Kidney epithelial cell (primary cell): ENCODE measurements at places on chromosomes 2 and 18.

GRCh38 chr18:58254873-58255511 is 211.0 kb downstream of the NEDD4L start:
- peak; percentile 55 for DNase-seq

- DNase-seq, result no peak
These were observed 47.9 kb upstream of the RAB27B start for GRCh38 chr18:54780285-54780861.

DNA sequence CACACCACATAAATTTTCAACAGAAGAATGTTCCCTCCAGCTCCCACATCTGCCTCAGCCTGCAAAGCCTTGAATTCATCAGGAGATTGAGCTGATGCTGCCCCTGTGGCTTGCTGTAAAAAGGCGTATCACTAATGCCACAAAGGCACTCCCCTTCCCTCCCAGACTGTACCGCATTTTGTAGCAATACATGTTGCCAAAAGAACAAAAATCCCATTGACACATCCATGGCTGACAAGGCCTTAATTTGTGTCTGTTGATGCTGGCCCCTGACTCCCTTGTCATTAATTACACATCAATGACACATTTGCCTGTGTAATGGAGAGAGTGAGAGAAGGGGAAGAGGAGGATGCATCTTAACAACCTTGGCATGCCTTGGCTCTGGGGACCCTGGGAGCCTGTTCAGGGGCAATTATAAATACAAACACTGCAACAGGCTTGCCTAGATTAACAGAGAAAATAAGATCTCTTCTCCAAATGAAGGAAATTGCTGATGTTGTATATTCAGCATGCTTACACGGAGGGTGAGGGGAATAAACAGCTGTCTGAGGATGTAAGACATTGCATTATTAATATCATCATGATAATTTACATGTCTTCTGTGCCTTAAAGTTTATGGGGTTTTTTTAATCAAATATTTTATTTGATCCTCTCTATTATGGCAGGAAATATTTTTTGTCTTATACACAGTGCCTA is 264.0 kb downstream of the SUCLG1 start:
- DNase-seq, result no peak

DNA sequence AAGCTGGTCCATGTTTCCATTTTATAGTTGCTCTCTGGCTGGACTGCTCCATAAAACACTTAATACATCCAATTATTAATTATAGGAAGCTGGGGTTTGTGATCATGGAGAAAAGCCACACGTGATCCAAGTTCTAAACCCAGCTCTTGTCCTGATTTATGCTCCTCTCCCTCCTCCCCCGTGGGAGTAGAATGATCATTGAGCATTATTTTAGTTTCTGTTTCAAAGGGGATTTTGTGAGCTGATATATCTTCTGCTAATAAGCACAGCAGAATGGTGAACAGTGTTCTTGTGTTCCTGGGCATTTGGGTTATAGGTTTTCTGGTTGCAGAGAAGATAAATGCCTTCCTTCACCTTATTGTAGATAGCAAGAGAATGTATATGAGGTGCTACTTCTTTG is 135.7 kb upstream of the TMEM200C start:
- no peak for DNase-seq

GRCh38 chr2:227221120-227221519 is 56.7 kb downstream of the COL4A3 start:
- no peak for DNase-seq

- DNase-seq, result no peak
These were observed 40.5 kb downstream of the RBKS start for GRCh38 chr2:27849558-27850205.

GRCh38 chr2:55721596-55722215 is 28.1 kb upstream of the PNPT1 start:
- no peak for DNase-seq

GRCh38 chr18:36012891-36013290 is 40.4 kb downstream of the RMP24 start:
- DNase-seq, result no peak

DNA sequence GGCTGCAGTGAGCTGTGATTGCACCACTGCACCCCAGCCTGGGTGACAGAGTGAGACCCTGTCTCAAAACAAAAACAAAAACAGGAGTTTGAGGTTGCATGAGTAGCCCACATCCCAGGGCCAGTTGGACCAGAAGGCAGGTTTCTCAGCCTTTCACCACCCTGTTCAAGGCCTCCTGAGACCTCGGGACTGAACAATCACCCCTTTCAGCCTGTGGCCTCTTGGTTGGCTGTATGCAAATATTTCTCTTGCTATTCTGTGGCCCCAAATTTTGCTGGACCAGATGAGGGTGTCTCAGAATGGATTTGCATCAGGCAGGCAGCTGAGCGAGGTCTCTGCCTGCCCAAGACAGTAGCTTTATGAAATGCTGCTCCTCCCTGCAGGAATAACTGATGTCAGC is 56.9 kb downstream of the DPYSL5 start:
- DNase-seq, result no peak

DNA sequence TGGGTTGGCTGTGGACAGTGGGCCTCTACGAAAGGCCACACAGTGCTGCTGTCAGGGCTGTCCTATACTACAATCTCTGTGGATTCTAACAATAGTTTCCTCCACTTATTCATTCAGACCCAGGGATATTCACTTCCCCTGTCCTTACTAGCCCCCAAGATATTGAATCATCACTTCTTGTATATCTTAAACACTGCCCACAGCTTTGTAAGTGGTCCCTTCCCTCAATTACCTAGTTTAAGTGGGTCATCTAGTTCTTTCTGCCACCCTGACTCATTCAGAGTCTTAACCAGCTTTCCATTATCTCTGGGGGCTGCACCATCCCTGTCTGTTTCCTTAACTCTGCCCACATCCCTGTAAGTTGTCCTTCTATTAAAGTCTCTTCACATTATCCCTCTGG is 69.2 kb downstream of the CD28 start:
- no peak for DNase-seq

DNA sequence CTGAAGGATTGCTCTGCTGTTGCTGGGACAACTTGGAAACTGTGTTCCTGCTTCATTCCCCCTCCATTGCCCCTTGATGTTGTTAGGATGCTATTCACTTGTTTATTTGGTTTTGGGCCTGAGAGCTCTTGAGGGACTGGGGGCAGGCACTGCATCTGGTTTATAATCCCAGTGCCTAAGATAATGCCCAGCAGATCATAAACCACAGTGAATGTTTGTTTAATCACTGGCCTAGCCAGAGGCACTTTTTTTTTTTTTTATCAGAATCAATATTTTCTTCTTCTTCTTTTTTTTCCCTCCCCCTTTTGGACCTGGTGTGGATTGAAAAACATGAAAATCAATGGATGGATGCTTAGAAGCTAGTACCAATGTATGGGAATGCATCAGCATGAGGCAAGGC is 38.1 kb downstream of the KCNS3 start:
- DNase-seq, result no peak

DNA sequence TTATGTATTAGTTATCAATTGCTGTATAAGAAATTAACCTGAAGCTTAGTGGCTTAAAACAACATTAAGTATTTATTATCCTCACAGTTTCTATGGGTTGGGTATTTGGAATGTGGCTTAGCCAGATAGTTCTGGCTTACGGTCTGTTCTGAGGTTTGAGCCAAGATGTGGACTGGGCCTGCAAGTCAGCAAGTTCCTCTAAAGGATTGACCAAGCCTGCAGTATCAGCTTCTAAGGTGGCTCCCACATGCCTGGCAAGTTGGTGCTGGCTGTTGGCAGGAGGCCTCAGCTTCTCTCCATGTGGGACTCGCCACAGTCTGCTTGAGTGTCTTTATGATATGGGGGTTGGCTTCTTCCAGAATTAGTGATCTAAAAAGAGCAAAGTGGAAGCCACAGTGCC is 45.0 kb upstream of the TCF4 start:
- DNase-seq, result no peak

DNA sequence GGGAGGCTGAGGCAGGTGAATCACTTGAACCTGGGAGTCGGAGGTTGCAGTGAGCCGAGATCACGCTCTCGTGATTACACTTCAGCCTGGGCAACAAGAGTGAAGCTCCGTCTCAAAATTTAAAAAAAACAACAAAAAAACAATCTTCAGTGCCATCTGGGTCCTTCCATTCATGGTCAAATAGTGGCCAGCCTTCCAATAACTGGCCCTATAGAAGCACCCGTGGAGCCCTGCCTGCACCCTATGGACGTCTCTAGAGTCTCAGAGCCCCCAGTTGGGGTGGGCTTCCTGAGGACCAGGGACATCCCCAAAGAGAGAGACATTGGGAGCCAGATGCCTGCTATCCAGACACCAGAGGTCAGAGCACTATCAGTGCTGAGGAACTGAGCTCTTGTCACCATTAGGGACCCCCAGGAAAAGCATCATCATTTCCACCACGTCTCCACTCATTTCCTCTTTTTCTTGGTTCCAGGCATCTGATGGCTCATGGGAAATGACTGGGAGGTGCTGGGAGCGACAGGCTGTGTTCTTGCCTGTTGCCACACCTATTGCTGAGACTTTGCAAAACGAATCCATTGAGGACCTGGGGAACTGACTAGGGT is 9.4 kb downstream of the NEU2 start:
- DNase-seq, result no peak

- DNase-seq, result no peak
These were observed 128.0 kb downstream of the EPHA4 start for GRCh38 chr2:221444106-221444505.

DNA sequence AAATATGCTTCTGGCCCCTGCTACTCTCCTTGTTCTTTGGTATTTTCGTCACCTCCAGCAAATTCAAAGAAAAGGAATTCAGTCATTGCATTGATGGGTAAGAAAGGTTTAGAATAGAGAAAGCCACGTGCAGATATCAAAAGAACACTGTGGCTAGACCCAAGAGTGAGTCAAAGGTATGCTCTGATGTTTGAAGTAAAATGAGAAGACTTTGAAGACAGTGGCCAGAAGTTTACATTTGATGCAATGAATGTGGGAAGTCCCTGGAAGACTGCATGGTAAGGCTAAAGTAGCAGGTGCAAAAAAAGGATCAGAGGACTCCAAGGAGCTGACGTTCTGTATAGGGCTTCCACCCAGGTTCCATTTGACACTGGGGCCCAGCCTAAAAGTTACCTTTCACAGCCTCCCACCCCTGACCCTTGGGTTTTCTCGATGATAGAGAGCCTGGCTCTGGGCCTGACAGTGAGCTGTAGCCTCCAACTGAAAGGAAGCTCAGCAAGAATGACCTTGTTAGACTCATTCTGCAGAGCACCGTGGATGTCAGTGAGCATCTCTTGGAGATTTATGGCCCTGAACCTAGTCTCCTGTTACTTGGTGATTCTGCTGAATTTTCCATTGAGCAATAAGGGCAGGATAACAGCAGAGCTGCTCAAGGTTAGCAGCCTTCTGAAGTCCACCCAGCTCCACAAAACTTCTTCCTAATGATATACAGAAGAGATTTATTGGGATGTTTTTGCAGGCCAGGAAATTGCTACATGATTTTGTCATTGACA is 223.7 kb upstream of the RBBP8 start:
- DNase-seq, result peak; percentile 59

- DNase-seq, result no peak
These were observed 97.9 kb upstream of the RND3 start for GRCh38 chr2:150585221-150585971.

- DNase-seq, result no peak
These were observed 68.5 kb upstream of the NFU1 start for GRCh38 chr2:69505710-69506109.

DNA sequence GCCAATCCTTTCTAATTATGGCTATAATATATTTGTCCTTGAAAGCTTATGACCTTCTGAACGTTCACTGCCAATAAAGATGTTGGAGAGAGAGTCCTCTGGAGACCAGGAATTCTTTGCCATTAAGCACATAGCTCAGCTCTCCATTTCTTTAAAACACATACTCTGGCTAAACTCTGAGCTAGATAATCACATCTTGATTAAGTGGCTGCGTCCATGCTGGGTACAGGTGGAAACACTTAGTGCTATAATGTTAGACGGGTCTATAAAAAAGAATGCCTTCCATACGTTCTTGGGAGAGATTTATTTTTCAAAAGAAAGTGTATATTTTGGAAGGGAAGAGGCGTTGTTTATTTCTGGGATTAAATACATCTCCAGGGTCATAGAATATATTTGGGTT is 314.5 kb downstream of the LPIN1 start:
- DNase-seq, result no peak

- no peak for DNase-seq
These were observed 207.4 kb downstream of the NEDD4L start for GRCh38 chr18:58251416-58251815.

GRCh38 chr2:83233326-83233725 is 1225.8 kb downstream of the SUCLG1 start:
- no peak for DNase-seq

GRCh38 chr2:172623249-172623965 is 67.5 kb downstream of the PDK1 start:
- DNase-seq, result no peak

DNA sequence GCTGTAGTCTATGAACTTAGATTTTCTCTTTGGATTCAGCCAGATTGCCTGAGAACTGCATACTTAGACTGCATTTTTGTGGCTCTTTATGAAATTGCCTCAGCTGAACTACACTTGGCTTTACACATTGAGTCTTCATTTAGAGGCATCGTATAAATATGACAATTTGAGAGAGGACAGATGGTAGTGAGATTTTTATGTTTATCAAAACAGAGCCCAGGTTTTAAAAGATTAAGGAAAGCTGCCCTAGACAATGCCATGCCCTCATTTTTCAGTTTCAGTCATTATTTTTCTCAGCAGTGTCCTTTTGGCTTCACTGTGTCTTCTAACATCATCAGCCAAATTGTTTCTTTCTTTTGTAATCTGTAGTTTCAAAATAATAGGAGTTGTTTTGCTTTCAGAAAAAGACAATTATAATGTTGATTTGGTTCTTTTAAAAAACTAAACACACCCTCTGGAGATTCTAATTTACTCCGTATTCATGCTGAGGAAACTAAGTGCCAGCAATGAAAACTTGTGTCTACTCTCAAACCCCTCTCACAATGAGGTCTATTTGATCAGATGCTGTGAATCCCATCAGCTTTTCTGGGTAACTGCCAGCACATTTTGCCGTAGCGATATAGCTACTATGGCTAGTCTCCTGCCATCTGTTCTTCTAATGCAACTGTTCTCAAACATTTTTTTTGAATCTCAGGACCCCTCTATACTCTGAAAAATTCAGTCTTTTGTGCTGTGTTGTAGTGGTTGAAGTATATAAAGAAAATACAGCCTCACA is 46.2 kb downstream of the TWSG1 start:
- DNase-seq, result no peak

DNA sequence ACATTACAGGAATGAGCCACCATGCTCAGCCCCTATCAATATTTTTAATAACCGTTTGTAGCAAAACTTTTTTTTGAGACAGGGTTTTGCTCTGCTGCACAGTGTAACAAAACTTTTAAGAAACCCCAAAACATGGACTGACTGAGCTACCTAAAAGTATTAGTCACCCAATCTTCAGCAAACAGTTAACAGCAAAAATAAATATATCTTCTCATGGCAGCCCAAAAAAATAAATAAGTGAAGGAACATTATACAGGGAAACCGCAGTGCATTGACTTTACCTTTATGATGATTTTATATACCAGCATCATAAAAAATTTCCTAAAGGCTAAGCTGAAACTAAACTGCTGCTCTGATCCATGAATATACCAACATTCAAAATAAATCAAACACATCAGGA is 424.6 kb downstream of the METTL4 start:
- DNase-seq, result no peak
